NCI-H1436 treated with DMSO at 0.1 percent for 48 hours (cell line): ENCODE measurements at places on chromosomes 3 and 15.

DNA sequence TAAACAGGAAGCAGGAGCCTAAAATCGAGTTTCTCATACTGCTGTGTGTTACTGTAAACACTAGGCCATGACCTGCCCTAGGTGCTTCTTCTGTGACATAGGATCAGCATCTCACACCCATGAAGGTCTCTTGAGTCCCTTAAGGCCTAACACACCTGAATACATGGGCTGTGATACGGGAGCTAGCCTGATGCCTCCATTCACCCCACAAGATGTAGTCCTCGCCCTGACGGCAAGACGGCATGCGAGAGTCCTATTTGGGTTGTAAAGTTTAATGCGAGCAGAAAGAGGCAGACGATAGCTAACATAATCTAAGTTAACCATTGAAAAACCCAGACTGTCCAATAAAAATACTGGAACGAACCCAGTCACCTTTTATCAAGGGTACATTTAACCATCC, 241.1 kb upstream of the ICE2 start:
- no peak for DNase-seq

DNA sequence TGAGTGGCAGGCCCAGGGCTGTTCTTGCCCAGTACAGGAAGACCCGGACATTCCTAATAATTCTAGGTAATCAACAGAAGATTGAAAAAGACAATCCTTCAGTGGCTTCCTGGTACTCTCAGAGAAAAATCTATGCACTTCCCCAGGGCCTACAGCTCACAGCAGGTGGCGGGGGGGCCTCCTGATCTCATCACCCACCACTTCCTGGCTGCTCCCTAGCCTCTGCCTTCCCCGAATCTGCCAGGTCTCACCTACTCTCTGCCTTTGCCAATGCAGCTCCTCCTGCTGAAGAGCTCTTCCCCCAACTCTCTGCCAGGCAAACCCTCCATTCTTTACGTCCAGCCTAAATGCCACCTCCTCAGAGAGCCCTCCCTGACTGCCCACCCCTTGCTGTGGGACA, 37.5 kb downstream of the EHD4 start:
- DNase-seq = no peak

- DNase-seq = no peak
Measured at GRCh38 chr3:134106580-134106979, 76.9 kb upstream of the SLCO2A1 start.

GRCh38 chr3:22714749-22715148, 488.4 kb upstream of the UBE2E2 start:
- no peak for DNase-seq

DNA sequence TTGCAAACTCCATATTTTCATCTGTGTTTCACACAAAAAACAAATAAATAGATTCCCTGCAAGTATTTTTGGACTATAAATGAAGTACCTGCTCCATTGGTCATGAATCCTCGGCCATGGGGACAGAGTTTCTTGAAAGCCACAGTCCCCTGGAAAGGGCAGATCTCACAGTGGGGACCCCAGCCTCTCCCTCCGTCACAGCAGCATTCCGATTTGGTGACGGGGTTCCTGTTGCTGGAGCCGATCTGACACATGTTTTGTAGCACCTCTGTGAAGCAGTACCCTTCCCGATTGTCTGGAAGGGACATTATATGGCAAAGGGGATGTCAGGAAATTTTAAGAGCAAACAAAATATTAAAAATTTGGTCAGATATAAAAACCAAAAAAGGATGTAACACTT, 96.2 kb downstream of the DUT start:
- DNase-seq = no peak

DNA sequence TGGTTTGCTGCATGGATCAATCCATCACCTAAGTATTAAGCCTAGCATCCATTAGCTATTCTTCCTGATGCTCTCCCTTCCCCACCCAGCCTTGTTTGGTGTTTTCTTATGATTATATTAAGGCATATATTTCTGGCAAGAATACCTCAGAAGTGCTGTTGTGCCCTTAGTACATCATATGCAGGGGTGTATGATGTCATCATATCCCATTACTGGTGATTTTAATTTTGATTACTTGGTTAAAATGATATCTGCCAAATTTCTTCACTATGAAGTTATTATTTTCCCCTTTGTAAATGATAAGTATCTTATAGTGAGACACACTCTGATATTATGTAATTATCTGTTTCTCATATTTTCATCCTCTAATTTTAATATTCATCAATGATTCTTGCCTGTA, 15.4 kb downstream of the SLC22A14 start:
- no peak for DNase-seq

- DNase-seq = no peak
Measured at GRCh38 chr15:72112116-72112515, 5.8 kb downstream of the MYO9A start.

GRCh38 chr15:88021601-88022000, 234.9 kb downstream of the NTRK3 start:
- no peak for DNase-seq
